ENCODE measurements at places on chromosomes 3 and 15.

DNA sequence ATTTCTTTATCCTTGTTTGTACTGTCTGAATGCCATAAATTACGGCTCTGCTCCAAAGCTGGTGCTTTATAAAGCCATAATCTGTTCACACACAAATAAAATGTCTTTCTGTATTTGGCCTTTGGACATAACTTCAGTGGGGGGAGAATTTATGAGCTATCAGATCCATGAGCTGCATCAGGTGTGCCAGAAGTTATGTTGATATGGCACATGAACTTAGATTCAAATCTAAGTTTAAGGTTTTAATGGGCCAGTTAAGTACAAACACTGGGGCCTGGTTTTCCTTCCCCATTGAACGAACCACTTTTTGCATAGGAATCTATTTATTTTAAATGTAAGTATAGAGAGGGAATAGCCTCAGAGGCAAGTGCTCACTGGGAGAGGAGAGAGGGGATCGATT lies 239.9 kb downstream of the NFKBIZ start:
- DNase-seq = no peak

- DNase-seq = no peak
Measured at GRCh38 chr3:16388850-16389441, 123.9 kb downstream of the OXNAD1 start.

DNA sequence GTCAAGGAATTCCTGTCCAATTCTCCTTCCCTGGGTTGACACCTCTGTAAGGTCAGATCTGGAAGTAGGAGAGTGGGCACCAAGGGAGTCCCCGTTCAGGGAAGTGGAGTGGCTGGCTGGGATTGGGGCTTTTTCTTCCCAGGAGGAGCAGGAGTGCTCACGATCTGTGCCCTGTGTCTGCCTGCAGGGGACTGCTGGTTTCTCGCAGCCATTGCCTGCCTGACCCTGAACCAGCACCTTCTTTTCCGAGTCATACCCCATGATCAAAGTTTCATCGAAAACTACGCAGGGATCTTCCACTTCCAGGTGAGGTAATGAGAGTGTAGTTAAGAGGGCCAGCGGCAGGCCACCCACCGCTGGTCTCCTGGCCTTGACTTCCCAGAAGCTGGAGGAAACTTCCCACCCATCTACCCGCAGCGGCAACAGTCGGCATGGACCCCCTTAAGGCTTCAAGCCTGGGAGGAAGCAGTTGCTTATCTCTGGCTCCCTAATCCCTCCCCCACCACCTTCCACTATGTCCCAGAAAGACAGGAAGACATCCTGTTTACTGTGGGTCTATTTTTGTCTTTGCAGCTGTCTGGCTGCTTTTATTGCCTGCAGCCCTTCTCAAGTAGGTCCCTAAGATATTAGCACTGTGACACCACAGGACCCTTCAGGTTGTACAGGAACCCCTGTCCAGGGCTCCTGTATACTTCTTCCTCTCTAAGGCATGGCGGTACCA lies 26.8 kb downstream of the CAPN3 start:
- no peak for DNase-seq

DNA sequence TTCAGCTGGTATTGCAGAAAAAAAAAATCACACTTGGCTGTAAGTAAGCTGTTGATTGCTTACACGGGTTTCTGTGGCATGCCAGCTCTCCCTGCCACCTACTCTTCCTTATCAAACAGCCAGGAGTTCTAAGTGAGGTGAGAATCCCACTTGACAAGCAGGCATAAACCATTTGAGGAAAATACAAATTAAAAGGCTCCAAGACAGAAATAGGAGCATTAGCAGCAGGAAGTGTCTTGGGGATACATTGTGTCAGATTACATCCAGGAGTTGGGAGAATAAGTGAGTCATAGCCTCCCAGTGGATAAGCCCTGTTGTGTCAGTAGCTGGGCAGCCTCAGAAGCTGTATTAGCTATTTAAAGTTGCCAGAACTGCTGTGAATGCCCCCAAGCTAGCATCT lies 256.0 kb downstream of the CNTN4 start:
- no peak for DNase-seq

DNA sequence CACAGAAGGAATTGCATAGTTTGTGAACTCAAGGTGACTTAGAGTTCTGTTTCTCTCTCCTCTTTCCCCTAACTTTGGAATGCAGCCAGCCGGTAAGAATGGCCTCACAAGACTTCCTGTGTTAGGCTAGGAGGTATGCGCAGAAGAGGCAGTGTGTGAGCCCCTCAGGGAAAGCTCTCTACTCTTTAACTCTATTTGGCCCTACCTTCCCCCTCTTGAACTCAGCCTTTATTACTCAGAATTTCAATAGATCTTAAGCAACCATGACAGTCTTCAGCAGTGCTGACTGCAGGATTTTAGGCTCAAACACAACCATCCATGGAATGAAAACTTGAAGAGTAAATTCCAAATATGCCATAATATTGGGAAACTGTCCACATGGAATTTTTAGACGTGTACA lies 209.5 kb downstream of the DTWD1 start:
- no peak for DNase-seq

DNA sequence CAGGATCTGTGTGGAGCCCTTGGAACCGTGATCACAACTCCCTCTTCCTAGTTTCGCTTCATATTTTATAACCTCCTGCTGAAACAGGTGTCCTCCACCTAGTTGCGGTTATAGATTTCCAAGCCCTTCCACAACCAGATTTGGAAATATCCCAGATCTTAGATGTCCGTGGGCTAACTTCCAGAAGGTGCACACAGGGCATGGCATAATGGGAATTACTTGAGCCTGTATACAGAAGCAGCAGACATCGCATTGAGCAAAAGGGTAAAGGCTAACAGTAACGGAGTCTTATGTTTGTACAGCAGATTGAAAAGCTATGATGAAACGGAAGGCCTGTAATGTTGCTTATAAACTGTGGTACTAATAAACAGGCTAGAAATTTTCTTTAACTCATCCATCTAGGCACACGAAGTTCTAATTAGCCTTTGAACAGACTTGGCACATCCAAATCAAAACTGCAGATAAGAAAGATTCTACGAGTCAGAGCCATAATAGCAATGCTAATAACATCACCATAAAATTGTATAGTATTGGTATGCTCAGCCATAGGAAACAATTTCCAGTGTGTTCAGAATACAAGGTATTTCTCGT lies 1.2 kb upstream of the USF3 start:
- DNase-seq = no peak

DNA sequence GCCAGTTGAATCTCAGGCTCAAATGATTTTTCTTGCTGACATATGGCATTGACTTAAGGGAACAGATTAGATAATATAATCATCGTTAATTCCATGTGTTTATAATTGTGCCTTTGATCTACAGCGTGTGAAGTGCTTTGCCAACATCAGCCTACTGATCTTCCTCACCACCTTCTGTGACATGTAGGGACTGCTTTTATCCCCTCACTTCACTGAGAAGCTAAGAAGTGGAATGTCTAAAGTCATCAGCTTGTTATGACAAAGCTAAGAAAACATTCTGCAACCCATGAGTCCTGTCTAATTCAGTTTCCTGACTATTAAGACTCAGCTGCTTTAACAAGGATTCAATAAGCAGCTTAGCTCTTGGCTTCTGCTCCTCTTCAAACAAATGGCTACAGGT lies 106.0 kb downstream of the MYH15 start:
- DNase-seq = no peak
